Adrenal gland (tissue), 19 donors: ENCODE measurements at places on chromosomes 12 and 14. TPM values are rescaled to one million over a fixed set of nuclear protein-coding genes. Genes with fewer than 3 reads are reported as not detected.

The FOXA1 gene
- total RNA-seq = 0.17 TPM

The KRT78 gene
- not detected for total RNA-seq

DNA sequence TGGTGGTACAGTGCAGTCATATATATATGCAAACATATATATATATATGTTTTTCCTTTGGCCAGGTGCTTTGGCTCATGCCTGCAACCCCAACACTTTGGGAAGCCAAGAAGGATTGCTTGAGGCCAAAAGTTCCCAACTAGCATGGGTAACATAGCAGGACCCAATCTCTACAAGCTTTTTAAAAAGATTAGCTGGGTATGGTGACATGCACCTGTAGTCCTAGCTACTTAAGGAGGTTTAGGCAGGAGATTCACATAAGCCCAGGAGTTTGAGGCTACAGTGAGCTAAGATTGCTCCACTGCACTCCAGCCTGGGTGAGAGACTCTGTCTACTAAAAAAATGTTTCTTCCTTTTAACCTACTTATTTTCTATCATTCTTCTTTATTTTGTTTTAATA, 10.2 kb downstream of the PZP start:
- no peak overlapping the region for H3K27ac ChIP-seq
- H3K4me3 ChIP-seq = no peak overlapping the region
- H3K27me3 ChIP-seq = no peaks in the 10 kb centered on the region
- no peaks in the 10 kb centered on the region for H3K36me3 ChIP-seq
- no peaks in the 10 kb centered on the region for H3K4me1 ChIP-seq

GRCh38 chr14:95231966-95232633, 74.8 kb upstream of the DICER1 start:
- no peaks in the 10 kb centered on the region for H3K36me3 ChIP-seq
- DNase-seq = no peak
- H3K4me1 ChIP-seq = peaks cover 16% of the 10 kb centered on the region
- H3K27ac ChIP-seq = no peak overlapping the region
- no peaks in the 10 kb centered on the region for H3K27me3 ChIP-seq

The KRT83 gene
- total RNA-seq = not detected
